NCI-H526 treated with DMSO at 0.1 percent for 48 hours (cell line): ENCODE measurements at places on chromosomes 4 and X.

GRCh38 chrX:3815896-3816664, 102.6 kb upstream of the PRKX start:
- DNase-seq = peak; percentile 9

DNA sequence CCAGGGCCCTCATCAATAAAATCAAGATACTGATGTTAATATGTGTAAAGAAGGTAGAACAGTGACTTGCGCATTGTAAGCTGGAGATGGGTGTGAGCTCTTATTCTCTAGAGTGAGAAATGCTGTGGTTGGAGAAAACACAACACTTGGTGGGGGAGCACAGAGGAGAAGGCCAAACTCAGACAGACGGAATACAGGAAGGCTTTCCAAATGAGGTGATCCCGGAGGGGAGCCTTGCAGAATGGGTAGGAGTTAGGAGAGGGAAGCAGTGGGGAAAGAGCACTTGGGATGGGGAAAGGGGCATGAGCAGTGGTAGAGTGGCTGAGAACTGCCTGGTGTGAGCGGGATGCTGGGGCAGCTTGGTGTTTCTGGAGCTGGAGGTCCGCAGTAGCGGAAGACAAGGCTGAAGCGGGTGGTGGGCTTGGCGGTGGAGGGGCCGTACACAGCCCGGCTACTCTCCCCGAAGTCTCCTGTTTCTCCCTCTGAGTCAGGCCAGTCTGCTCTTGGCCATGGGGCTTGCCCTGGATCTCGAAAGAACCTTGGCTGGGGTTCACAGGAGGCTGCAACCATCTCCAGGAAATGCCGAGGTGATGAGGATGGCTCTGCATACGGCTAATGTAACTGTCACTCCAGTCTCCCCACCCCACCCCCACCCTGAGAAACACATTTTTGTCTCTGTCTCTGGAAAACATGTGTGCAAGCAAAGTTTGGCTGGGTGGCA, 11.3 kb upstream of the PLAC1 start:
- DNase-seq = no peak

DNA sequence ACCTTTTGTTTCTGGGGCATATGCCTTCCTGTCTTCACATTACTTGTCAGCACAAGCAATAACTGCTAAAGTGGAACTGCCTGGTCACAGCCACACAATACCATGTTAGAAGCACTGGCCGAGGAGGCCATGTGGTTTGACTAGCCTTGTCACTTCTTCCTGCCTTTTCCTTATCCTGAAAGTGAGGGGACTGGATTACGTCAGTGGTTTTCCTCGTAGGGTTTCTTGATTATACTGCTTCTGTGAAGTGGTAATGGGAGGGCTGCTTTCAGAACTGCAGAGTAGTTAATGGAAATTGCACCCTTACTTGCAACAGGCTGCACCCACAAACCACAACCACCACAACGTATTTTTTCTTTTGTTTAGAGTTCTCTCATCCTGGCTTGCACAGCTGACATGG, 26.6 kb downstream of the ZRSR2 start:
- DNase-seq = no peak

DNA sequence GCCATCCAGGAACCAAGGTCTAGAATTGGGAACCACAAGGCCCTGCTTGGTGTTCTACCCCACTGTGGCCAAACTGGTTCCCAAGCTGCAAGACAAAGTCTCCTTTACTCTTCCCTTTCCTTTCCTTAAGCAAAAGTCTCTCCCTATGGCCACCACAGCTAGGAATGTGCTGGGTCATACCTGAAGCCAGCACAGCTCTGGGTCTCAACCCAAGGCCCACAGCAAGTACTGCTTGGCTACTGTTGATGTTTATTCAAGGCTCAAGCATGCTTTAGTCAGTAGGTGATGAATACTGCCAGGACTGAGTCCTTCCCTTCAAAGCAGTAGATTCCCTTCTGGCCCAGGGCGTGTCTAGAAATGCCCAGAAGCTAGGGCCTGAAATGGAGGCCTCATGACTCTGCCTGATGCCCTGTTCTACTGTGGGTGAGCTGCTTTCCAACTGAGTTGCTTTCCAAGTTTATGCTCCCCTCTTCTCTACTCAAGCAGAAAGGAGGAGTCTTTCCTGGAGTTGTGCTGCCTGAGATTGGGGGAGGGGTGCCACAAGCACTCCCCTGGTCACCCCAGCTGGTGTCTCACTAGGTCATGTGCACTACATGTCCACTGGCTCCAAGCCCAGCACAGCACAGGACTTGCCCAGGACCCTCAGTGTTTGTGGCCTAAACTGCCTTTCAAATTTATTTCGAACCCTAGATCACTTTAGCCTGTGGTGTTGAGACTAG, 44.9 kb downstream of the STAP1 start:
- DNase-seq = no peak

DNA sequence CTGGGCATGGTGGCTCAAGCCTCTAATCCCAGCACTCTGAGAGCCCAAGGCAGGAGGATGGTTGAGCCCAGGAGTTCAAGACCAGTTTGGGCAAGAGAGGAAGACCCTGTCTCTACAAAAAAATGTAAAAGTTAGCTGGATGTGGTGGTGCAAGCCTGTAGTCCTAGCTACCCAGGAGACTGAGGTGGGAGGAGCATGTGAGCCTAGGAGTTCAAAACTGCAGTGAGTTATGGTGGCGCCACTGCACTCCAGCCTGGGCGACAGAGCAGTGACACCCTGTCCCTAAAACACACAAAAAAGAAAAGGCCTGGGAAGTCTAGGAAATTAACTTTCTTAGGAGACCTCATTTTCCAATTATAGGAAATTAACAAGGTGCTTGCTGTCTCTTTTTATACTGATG, 76.8 kb downstream of the JAKMIP1 start:
- DNase-seq = no peak

GRCh38 chr4:105637408-105638176, 70.9 kb downstream of the INTS12 start:
- DNase-seq = peak; percentile 73

DNA sequence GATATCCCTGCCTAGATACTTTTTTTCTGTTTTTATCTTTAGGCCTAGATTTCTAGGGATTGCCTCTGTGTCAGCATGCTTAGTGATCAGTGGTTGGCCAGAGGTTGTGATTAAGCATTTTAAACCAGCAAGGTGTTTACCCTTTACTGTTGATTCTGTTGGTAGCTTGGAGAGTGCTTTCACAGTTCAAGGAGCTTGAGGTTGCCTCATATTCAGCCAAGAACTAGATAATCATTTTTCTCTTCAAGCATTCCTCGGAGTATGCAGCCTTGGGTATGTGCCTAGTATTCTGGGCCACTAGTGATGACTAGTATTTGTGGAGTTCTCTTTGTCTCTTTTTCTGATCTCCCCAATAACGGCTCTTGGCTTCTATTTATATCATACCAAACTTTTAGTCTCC, 20.4 kb downstream of the APOOL start:
- DNase-seq = no peak

DNA sequence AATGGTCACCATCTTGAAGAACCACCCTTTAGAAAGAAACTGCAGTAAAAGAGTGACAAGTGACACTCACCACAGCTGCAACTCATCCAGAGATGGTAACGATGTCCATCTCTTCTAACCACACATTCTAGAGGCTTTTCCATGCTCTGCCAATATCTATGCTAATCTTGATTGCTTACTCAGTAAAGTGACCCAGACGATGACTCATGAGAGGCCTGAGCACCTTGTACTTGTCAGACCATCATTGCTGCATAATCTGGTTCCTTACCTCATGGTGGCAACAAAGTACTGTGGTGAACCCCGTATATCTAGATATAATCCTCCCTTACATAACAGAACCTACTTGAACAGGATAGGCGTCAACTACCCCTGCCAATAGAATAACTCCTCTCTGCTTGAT, 75.6 kb downstream of the CCNG2 start:
- no peak for DNase-seq

- no peak for DNase-seq
Measured at GRCh38 chrX:2414384-2414783, 86.4 kb downstream of the DHRSX start.

DNA sequence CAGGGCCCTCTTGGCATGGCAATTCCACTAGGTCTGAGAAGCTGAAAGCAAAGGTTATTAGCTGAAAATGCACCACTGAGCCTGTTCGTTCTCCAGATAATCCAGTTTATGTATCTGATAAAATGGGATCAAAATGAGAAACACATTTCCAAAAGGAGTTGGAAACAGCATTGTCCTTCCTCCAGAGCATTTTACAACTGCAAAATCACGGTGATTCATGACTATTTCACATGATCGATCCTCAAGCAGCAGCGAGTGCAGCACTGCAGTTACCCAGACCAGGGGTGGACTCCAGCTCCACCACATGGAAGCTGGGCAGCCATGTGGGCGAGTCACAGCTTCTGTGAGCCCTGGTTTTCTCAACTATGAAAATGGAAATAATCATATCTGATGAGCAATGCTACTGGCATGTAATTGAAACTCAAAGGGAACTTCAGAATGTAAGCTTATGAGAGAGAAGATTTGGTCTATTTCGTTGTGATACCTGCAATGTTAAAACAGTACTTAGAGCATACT, 78.7 kb upstream of the MSX1 start:
- no peak for DNase-seq

DNA sequence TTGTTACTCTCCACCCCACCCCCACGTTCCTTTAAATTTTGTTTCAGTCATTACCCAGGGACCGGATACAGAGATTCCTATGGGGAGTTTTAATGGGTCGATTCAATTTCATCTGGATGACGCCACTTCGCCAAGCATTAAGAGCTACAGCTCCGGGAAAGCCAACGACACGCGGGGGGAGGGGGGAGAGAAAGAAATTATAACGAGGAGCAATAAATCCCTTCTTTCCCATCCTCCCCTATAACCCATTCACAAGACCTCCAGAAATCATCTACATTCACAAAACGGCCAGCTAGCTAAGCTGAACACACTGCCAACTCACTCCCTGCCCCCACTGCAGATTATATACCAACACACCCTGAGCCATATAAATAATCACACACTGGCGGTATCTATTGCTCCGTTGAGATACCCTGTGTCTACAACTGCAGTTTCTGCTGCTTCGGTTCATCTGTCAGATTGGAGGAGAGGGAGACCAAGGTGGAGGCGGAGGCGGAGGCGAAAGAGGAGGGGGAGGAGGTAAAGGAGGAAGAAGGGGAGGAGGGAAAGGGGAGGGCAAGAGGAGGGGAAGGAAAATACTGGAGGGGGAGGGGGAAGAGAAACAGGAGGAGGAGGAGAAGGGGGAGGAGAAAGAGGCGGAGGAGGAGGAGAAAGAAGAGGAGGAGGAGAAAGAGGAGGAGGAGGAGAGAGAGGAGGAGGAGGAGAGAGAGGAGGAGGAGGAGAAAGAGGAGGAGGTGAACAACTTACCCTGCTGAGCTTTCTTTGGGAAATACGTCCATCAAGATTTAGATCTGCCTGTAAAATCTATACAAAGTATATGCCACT, 113.9 kb upstream of the VAMP7 start:
- DNase-seq = peak; percentile 70

GRCh38 chr4:113094331-113094730, 44.9 kb downstream of the ANK2 start:
- DNase-seq = no peak

DNA sequence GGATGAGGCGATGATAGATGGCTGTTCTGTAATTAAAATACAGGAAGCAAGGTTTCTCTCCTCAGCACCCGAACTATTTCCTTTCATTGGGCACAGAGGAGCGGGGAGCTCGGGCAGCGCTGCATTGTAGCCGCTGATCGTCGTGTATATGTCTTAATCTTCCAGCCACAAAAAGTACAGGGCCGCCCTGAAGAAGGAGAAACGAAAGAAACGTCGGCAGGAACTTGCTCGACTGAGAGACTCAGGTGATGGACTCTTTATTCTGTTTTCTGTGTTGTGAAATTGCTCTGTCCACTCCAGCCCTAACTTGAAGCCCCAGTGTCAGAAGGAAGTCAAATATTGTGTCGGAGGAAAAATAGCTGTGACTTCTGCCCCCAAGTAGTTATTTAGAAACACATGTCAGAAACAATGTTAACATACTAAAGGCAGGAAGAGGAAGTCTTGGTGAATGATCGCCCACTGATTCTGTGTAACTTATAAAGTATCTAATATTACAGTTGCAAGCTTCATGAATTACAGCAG, 546 bp downstream of the ZRSR2 start:
- DNase-seq = no peak
